ENCODE measurements at places on chromosomes 6 and 20. TPM values are rescaled to one million over a fixed set of nuclear protein-coding genes. Genes with fewer than 3 reads are reported as not detected.
A peak's percentile ranks its signal among the peaks of the same experiment; 100 is the strongest.

- DNase-seq = peak; percentile 57
Measured at GRCh38 chr6:68876792-68877493, 241.9 kb downstream of the ADGRB3 start.

SLC2A10 gene
- total RNA-seq = 15.6 TPM

DNA sequence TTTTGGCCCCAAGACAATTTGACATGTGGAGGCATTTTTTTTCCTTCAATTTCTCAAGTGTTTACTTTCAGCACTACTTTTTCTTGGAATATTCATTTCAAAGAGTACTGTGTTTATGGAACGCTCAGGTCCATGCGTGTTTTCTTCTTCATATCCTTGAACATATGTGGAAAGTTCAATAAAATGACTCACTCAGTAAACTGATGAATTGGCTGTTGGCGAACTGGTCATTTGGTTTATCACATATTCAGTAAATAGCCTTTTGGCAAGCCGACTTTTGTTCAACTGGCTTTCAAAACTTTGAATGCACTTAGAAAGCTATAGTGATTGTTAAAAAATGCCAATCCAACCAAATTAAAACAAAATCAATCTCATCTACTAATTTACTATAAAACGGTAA is 964.6 kb upstream of the SLC35B3 start:
- no peak for DNase-seq

DNA sequence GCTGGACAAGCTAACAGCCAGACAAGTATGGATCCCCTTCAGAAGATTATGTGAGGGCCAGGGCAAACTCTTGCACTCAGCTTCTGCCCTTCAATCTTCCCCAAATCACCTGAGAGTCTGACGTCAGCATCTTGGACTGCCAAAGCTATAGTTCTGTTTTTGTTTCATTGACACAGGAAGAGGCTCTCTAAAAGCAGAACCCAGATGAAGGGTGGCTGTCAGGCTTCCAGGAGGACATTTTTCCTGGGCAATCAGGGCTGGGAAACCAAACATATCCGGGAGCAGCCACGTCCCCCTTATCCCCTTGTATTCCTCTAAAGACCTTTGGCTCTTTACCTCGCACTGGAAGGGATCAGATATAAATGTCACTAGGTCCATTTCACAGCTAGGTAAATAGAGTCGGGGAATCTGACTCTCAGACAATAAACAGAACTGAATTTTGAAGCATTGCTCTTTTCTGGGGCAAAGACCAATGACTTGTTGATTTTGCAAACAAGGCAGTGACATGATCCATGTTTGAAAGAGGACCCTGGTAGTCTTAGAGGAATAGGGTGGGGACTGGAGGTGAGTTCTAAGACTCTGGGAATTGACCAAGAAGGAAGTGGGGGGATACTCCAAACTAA is 13.3 kb downstream of the MAFB start:
- DNase-seq = no peak

DNA sequence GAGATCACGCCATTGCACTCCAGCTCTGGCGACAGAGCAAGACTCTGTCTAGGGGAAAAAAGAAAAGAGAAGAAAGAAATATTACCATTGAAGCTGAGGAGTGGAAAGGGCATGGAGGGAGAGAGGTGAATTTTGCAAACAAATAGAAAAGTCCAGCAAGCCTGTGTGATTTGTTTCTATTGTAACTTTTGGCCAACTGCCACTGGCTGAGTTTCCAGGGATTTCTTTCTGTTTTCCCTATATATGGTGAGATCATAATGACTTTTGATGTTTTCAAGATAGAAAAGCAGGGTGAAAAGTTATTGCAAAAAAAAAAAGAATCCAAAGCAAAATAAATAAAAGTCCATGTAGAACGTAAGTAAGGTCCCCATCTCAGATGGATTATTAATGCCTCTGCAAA is 184.2 kb upstream of the RALGAPA2 start:
- no peak for DNase-seq
